CD4-positive, alpha-beta T cell treated with Interleukin-6 at 100 ng/mL for 8 hours (primary cell): ENCODE measurements at places on chromosomes 1 and 21.
A peak's percentile ranks its signal among the peaks of the same experiment; 100 is the strongest.

- no peak for DNase-seq
Measured at GRCh38 chr1:6904476-6905170, 119.4 kb downstream of the CAMTA1 start.

- DNase-seq = no peak
Measured at GRCh38 chr21:21605521-21605920, 607.3 kb downstream of the NCAM2 start.

DNA sequence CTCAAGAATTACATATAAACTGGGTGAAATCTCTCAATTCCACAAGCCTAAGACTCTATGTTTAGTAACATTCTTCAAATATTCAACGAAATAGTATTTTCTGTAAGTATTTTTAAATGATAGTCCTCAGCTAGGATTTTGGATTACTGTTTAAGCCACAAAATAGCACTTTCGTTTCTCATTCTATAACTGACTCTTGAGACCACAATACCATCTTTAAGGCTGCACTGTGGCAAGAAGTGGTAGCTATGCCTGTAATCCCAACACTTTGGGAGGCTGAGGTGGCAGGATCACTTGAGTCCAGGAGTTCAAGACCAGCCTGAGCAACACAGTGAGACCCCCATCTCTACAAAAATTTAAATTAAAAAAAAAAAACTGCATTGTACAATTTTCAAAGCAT lies 126.7 kb downstream of the CDC42BPA start:
- no peak for DNase-seq

DNA sequence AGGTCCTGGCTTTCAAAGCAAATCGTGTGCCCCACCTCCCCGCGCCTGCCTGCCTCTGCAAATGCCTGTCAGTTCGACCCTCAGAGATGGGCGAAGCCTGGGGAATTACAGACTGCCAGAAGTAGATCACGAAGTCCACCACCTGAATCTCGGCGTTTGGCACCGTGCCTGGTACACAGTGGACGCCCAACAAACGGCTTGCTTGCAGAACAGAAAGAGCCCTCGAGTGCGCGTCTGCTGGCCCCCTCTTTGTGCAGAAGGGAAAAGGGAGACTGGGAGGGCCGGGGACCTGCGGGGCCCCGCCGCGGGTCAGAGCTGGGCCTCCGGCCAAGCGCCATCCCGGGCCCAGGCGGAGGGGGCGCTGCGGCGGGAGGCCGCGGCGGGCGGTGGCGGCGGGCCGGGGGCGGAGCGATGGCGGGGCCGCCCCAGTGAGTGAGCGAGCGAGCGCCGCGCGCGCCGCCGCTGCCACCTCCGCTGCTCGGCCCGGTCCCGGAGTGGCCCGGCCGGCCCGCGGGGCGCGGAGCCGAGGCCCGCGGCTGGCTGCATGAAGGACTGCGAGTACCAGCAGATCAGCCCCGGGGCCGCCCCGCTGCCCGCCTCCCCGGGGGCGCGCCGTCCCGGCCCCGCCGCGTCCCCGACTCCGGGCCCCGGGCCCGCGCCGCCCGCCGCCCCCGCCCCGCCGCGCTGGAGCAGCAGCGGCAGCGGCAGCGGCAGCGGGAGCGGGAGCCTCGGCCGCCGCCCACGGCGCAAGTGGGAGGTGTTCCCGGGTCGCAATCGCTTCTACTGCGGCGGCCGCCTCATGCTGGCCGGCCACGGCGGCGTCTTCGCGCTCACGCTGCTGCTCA lies at the start of gene ZDHHC18:
Gene ZDHHC18 (plus strand): TSS at position 428 of the 845 bp plus-strand sequence. CDS start 117 bp downstream, at position 545.
- DNase-seq = peak; percentile 60

GRCh38 chr1:19479351-19480120 lies 5.8 kb downstream of the CAPZB start:
- DNase-seq = no peak

- DNase-seq = peak; percentile 74
Measured at GRCh38 chr1:1778663-1779319, 521 bp upstream of the NADK start.

GRCh38 chr1:30805304-30806003 lies 47.9 kb upstream of the LAPTM5 start:
- no peak for DNase-seq

DNA sequence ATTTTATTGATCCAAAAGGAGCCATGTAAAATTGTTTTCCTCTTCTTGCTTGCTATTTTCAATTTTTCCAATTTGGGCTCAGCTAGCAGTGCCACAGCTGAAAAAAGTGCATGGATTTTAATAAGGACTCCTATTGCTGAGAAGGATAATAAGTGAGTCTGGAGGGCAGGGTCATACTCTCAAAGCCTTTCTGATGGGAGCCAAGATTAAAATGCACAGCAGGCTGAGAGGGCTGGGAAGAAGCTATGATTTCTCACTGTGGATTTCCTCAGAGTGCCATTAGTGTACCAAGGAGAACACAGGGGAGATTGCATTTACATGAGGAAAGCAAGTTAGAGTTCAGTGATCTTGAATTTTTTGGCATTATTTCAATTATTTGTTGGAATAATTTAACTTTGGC lies 261.3 kb downstream of the ST6GALNAC3 start:
- DNase-seq = no peak

DNA sequence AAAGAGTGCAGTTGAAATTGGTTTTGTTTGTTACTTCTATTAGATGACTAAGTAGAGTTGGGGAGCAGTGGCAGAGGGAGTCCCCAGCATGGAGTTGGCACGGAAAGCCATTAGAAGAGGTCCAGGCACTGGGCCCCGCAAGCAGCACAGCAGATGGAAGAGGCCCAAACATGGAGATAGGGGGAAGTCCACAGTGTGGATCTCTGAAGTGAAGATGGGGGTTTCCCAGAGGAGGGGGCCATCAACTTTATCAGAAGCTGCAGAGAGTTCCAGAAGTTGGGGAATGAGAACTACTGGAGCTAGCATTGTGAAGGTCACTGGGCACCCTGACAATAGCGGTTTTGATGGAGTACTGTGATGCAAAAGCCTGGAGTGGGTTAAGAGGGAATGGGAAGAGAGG lies 30.6 kb downstream of the PAFAH2 start:
- DNase-seq = no peak

- peak; percentile 15 for DNase-seq
Measured at GRCh38 chr21:31554511-31555022, 104.9 kb upstream of the SOD1 start.

GRCh38 chr1:159838715-159839114 lies 12.0 kb downstream of the SLAMF8 start:
- DNase-seq = no peak

GRCh38 chr1:203794764-203795440 lies 521 bp upstream of the ZBED6 start:
- DNase-seq = no peak

- DNase-seq = no peak
Measured at GRCh38 chr1:46043458-46044017, 88.9 kb downstream of the PIK3R3 start.

DNA sequence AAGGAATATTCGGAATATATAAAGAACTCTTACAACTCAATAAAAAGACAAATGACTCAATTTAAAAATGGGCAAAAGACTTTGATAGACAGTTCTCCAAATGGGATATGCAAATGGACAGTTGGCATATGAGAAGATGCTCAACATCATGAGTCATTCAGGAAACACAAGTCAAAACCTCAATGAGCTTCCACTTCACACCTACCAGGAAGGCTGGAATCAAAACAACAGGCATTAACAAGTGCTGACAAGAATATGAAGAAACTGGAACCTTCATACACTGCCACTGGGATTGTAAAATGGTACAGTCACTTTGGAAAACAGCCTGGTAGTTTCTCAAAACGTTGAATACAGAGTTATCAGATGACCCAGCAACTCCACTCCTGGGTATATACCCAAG lies 17.2 kb downstream of the PGBD5 start:
- DNase-seq = no peak

DNA sequence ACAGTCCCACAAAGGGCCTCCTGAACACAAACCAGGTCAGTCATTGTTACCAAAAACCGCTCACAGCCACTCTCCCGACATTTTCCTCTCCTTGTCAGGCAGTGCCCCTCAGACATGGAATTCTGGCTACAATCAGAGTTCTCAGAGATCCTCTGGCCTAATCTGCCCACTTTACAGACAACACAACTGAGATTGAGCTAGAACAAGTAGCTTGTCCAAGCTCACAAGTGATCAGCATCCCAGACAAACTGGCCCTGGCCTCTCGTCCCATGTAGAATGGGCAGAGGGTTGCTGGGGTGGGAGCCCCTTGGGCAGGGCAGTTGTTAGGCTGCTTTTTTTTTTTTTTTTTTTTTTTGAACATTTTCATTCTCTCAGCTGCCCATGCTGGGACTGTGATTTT lies 57.2 kb downstream of the KCNN3 start:
- no peak for DNase-seq
